ENCODE measurements at places on chromosomes 12 and 14.

DNA sequence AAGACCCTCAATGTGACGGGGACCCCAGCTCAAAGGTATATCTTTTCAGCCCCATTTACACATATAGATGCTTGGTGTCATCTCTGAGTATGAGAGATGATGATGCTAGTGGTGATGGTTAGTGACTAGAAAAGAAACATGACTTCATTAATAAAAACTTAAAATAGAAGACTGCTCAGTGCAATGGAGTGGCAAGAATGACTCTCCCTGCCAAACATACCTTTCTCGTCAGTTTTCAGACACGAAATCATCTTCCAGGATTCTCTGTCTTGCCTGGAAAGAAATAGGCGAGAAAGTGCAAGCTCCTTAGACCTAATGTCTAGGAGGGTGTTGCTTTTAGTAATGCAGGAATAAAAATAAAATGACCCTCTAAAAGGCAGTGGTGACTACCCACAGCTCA is 71.7 kb downstream of the TPH2 start:
- no peak for DNase-seq

GRCh38 chr12:66423266-66423665 is 121.0 kb downstream of the HELB start:
- DNase-seq = no peak

DNA sequence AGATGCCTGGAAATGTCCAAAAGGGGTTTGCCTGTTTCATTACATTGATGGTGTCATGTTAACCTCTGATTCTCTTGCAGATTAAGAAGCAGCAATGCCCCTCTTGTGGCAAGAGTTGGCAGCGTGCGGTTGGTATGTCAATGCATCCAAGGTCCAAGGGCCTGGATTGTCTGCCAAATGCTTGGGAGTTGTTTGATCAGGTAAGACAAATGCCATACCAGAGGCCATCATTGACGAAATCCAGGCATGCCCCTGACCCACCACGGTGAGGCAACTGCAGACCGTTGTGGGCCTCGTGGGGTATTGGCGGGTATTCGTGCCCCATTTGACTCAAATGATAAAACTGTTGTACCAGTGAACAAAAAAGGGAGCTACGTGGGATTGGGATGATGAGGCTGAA is 11.4 kb upstream of the RNASE12 start:
- DNase-seq = no peak

DNA sequence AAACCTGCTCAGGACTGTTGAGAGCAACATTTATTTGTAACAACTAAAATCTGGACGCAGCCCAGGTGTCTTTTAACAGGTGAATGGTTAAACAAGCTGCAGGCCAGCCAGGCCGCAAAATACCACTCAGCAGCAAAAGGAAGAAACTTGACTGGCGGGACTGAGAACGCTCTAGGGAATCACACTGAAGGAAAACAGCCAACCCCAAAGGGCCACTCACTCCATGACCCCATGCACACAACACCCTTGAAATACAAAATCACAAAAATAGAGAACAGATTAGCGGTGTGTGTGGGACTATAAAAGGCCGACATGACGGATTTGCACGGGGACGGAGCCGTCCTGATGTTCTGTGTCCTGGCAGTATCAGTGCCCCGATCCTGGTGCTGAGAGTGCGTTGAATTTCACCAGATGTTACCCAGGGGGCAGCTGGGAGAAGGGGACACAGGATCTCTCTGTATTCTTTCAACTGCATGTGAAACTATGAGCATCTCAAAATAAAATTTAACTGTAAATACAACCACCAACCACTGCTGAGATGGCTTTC is 23.0 kb downstream of the VPS37B start:
- no peak for DNase-seq

- DNase-seq = no peak
Observed at GRCh38 chr12:52366738-52367485, at the start of gene KRT85. KRT85 (minus strand) TSS chr12:52367481; CDS start chr12:52367405, 76 bp downstream.

- DNase-seq = peak; percentile 30
Observed at GRCh38 chr14:88013750-88014349, 8.9 kb downstream of the GPR65 start.

- DNase-seq = no peak
Observed at GRCh38 chr12:19398376-19399363, 40.6 kb upstream of the AEBP2 start.

DNA sequence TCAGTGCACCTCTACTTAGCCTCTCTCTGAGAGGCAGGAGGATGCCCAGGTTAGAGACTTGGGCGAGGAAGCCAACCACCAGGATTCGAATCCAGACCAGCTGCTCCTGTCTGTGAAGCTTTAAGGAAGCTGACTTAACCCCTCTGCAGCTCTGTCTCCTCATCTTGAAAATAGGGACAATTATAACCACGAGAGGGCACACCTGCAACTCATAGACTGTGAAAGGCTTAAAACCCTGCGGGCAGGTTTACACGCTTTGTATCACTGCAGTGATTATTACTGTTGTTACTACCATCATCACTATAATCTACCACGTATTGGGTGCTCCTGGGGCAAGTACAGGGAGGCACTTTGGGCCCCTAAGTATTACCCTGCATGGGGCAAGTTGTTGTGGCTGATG is 379.8 kb downstream of the VRK1 start:
- DNase-seq = no peak
